Endothelial cell of umbilical vein (primary cell): ENCODE measurements at places on chromosomes 2 and 18. TPM values are rescaled to one million over a fixed set of nuclear protein-coding genes. Genes with fewer than 3 reads are reported as not detected.

TXNDC9 gene
- 45.8 and 48.7 TPM in 2 replicates for total RNA-seq

SPDYA gene
- total RNA-seq = 0.92 and 1.6 TPM in 2 replicates

GRCh38 chr2:205665791-205666190, 16.5 kb upstream of the NRP2 start:
- no peaks in the 10 kb centered on the region for H3K36me3 ChIP-seq
- DNase-seq = peak; percentile 31
- peaks cover 9% of the 10 kb centered on the region for H3K27me3 ChIP-seq

DNA sequence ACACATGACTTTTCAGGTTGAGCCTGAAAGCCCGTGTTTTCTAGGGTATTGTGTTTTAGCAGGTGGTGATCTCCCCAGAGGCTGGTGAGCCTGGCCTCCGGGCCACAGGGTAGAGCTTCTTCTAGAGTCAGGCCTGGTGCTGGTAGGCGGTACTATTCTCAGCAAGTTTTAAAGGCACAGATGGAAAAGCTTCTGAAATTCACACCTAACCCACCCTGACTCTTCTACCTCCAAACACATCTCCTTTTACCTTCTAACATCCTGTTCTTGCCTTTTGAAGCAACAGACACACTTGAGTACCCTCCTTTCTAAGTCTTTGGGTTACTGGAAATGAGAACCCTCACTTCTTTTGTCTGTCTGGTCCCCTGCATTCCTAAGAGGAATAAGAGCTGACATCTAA, 191.1 kb downstream of the SETBP1 start:
- H3K36me3 ChIP-seq = no peaks in the 10 kb centered on the region
- DNase-seq = no peak
- no peak overlapping the region for H3K27ac ChIP-seq
- H3K4me3 ChIP-seq = no peak overlapping the region
- H3K27me3 ChIP-seq = no peaks in the 10 kb centered on the region
- H3K4me1 ChIP-seq = no peaks in the 10 kb centered on the region

ALKAL2 gene
- not detected in 2 replicates for total RNA-seq

- DNase-seq = no peak
- no peaks in the 10 kb centered on the region for H3K36me3 ChIP-seq
- peaks cover 9% of the 10 kb centered on the region for H3K27me3 ChIP-seq
- H3K4me1 ChIP-seq = peaks cover 4% of the 10 kb centered on the region
Measured at GRCh38 chr2:162344617-162344950, 652 bp downstream of the GCA start.

DNA sequence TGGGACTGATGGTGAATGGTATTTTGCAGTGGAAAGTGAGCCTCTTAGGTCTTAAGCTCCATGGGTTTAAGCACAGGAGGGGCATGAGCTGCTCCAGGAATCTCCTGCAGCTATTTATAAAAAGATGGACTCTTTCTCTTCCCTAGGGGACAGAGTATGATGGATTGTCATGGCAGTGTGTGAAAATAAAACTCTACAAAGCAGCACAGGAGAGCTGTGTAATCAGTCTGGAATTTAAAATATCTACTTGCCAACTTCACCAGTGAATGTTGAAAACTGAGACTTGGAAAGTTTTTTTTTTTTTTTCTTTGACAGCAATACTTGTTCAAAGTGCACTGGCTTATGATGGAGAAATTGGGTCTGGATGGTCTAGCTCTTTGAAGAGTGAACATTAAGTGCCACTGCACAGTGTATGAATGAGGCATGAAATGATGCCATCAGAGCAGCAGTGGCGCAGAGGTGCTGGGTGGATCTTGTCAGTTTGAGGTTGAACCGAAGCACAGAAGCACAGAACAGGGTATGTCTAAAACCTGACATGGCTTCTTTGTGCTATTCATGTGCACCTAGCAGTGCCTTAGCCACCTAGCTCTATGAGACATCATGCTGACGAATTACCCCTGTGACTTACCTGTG, 245.4 kb downstream of the PTPRM start:
- no peak overlapping the region for H3K4me3 ChIP-seq
- no peaks in the 10 kb centered on the region for H3K36me3 ChIP-seq
- no peak overlapping the region for H3K27ac ChIP-seq
- no peaks in the 10 kb centered on the region for H3K4me1 ChIP-seq
- H3K27me3 ChIP-seq = no peaks in the 10 kb centered on the region

IAH1 gene
- 39.9 and 44.0 TPM in 2 replicates for total RNA-seq

GRCh38 chr18:58605027-58606020, 23.6 kb downstream of the ALPK2 start:
- no peak overlapping the region for H3K27ac ChIP-seq
- H3K4me1 ChIP-seq = no peaks in the 10 kb centered on the region
- H3K27me3 ChIP-seq = peaks cover 9% of the 10 kb centered on the region
- no peak overlapping the region for H3K4me3 ChIP-seq
- DNase-seq = no peak

- H3K4me3 ChIP-seq = no peak overlapping the region
Measured at GRCh38 chr2:239391286-239392071, 9.3 kb downstream of the HDAC4 start.

- no peak overlapping the region for H3K4me3 ChIP-seq
- no peak overlapping the region for H3K27ac ChIP-seq
- DNase-seq = no peak
- no peaks in the 10 kb centered on the region for H3K36me3 ChIP-seq
- H3K27me3 ChIP-seq = no peaks in the 10 kb centered on the region
- no peaks in the 10 kb centered on the region for H3K4me1 ChIP-seq
Measured at GRCh38 chr2:229673676-229674075, 40.7 kb downstream of the DNER start.

ASB18 gene
- total RNA-seq = not detected in 2 replicates

CFAP53 gene
- total RNA-seq = 0.16 and 0.18 TPM in 2 replicates

- no peak overlapping the region for H3K4me3 ChIP-seq
- no peaks in the 10 kb centered on the region for H3K36me3 ChIP-seq
- H3K27ac ChIP-seq = no peak overlapping the region
- H3K4me1 ChIP-seq = no peaks in the 10 kb centered on the region
- DNase-seq = no peak
Measured at GRCh38 chr2:161111531-161111930, 48.7 kb upstream of the TANK start.

- peaks cover 76% of the 10 kb centered on the region for H3K4me1 ChIP-seq
- peak overlapping the region; percentile 82 for H3K27ac ChIP-seq
- no peaks in the 10 kb centered on the region for H3K36me3 ChIP-seq
Measured at GRCh38 chr2:177397481-177398289, 5.1 kb downstream of the AGPS start.

GRCh38 chr2:20744366-20745335, 77.7 kb downstream of the GDF7 start:
- DNase-seq = no peak
- no peak overlapping the region for H3K4me3 ChIP-seq
- H3K4me1 ChIP-seq = peaks cover 10% of the 10 kb centered on the region
- no peaks in the 10 kb centered on the region for H3K27me3 ChIP-seq
- H3K27ac ChIP-seq = no peak overlapping the region

CCDC178 gene
- total RNA-seq = 0.80 and 1.3 TPM in 2 replicates

DNA sequence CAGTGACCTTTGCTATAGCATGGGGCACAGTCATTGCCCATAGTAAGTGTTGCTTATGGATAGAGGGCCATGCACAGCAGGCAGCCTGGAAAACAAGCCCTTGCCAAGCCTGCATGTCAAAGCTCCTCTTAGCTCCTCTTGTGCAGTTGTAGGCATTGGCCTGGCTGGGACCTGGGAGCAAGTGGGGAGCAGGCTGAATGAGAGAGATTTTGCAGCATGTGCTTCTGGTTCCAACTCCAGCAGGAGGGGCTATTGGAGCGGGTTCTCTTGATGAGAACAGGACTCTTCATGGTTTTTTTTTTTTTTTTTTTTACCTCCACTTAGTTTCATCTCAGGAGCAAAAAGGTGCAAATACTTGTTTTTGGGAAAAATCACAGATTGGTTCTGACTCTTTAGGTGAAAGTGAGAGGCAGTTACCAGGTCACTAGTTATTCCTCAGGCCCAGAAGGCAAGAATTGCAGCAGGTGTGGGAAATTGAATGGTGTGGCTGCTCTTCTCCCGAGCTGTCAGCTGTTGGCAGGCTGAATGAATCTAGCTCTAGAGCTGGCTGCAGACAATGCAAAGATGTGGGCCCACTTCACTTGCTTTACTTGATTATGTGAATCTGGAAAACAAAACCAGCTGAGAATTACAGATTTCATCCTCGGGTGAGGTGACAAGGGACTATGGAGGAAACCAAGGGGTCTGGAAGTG, 95.9 kb downstream of the MAP4K4 start:
- no peak for DNase-seq
- H3K27me3 ChIP-seq = no peaks in the 10 kb centered on the region
- H3K27ac ChIP-seq = no peak overlapping the region
- peaks cover 5% of the 10 kb centered on the region for H3K36me3 ChIP-seq

GRCh38 chr2:28377195-28377816, 15.4 kb upstream of the FOSL2 start:
- no peak overlapping the region for H3K4me3 ChIP-seq
- no peak overlapping the region for H3K27ac ChIP-seq
- no peaks in the 10 kb centered on the region for H3K4me1 ChIP-seq
- no peaks in the 10 kb centered on the region for H3K36me3 ChIP-seq
- no peaks in the 10 kb centered on the region for H3K27me3 ChIP-seq

DNA sequence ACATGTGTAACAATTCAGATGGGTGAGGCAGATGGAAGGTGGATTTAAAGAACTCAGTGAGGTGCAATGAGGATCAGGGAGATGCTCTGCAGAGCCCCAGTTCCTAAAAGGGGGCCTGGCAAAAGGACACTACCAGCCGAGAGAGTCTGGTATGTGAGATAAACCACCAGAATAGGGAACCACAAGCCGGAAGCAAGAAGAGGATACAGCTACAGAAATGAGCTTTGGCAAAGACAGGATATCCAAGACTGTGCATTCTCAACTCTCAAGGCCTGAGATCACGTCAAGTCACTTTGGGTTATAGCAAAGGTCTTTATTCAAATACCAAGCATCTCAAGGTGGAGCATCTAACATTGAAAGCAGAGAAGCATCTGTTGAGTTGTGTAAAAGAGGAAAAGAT, 293.5 kb downstream of the ARHGAP15 start:
- no peak overlapping the region for H3K4me3 ChIP-seq
- H3K27ac ChIP-seq = no peak overlapping the region
- no peak for DNase-seq
- H3K27me3 ChIP-seq = no peaks in the 10 kb centered on the region
- no peaks in the 10 kb centered on the region for H3K36me3 ChIP-seq
- H3K4me1 ChIP-seq = no peaks in the 10 kb centered on the region

GRCh38 chr2:12310399-12310798, 406.3 kb upstream of the TRIB2 start:
- H3K27me3 ChIP-seq = no peaks in the 10 kb centered on the region
- H3K4me3 ChIP-seq = no peak overlapping the region
- no peak overlapping the region for H3K27ac ChIP-seq
- no peak for DNase-seq

ETAA1 gene
- total RNA-seq = 15.9 and 17.5 TPM in 2 replicates

GRCh38 chr18:59907660-59908059, 7.9 kb downstream of the PMAIP1 start:
- H3K36me3 ChIP-seq = peaks cover 3% of the 10 kb centered on the region
- peaks cover 20% of the 10 kb centered on the region for H3K4me1 ChIP-seq
- no peak overlapping the region for H3K27ac ChIP-seq
- H3K4me3 ChIP-seq = no peak overlapping the region
- H3K27me3 ChIP-seq = peaks cover 8% of the 10 kb centered on the region
- DNase-seq = no peak

FEV gene
- not detected in 2 replicates for total RNA-seq

CHRNG gene
- total RNA-seq = not detected in 2 replicates

GRCh38 chr2:190599073-190599472, 49.8 kb upstream of the NAB1 start:
- H3K4me1 ChIP-seq = peaks cover 11% of the 10 kb centered on the region
- H3K27me3 ChIP-seq = no peaks in the 10 kb centered on the region
- DNase-seq = no peak
- no peak overlapping the region for H3K4me3 ChIP-seq
- no peak overlapping the region for H3K27ac ChIP-seq
